ENCODE measurements at places on chromosomes 1 and 21.

GRCh38 chr1:40620150-40620549 lies 45.3 kb downstream of the RIMS3 start:
- no peak for DNase-seq

- DNase-seq, result peak; percentile 80
Measured at GRCh38 chr1:32142446-32143301, 34.8 kb downstream of the KPNA6 start.

DNA sequence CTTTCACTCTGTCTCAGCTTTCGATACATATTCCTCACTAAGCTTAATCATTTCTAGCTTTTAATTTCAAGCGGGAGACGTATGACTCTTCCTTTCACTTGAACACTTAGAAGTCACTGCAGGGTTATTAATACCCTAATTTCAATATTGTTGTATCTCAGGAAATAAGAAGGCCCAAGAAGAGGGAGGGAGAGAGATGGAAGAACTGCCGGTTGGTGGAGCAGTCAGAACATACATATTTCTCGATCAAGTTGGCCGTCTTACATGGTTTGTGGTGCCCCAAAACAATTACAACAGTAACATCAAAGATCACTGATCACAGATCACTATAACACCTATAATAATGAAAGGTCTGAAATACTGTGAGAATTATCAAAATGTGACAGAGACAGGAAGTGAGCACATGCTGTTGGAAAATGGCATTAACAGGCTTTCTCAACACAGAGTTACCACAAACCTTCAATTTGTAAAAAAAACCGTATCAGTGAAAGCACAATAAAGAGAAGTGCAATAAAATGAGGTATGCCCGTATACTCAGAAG lies 145.4 kb upstream of the HP1BP3 start:
- no peak for DNase-seq

DNA sequence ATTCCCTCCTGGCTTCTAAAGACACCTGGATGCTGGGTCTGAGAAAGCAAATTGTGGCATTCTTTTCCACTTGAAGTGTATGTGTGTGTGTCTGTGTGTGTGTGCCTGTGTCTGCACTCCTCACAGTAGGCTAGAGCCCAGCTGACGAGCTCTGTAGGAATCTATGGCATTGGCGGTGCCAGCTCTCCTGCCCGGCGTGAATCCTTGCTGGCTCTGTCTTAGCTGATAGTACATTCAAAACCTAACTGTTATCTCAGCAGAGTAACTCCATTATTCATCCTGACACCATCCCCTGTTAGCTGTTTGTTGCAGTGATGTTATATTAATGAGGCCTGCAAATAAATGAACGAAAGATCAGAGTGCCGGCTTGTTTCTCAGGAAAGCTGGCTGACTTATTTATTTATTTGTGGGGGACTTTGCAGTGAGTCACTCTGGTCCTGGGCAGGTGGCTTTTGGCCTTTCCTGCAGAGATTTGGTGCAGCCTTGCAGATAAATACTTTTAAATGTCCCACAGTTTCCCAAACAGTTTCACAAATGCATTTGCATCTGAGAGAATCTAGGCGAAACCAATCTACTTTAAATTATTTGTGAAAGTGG lies 160.6 kb upstream of the CD34 start:
- DNase-seq, result no peak

- no peak for DNase-seq
Measured at GRCh38 chr1:172882385-172882784, 168.4 kb downstream of the TNFSF18 start.

GRCh38 chr1:48309564-48310082 lies 87.1 kb downstream of the SLC5A9 start:
- no peak for DNase-seq

DNA sequence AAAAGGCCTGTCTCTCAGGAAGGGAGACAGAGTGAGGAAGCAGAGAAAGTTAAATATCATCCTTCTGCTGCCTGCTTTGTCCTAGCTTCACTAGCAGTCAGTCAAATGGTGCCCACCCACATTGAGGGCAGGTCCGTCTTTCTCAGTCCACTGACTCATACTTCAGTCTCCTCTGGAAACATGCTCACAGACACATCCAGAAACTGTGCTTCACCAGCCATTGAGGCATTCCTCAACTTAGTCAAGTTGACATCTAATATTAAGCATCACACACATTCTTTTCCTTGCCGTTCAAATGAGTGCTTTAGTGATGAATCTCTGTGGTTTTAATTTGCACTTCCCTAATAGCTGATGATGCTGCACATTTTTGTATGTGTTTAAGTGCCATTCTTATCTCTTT lies 777.8 kb upstream of the PRMT6 start:
- DNase-seq, result no peak

GRCh38 chr1:181603735-181604410 lies 120.6 kb downstream of the CACNA1E start:
- DNase-seq, result no peak

GRCh38 chr1:117068580-117068979 lies 8.5 kb downstream of the TTF2 start:
- DNase-seq, result no peak

- no peak for DNase-seq
Measured at GRCh38 chr1:11482198-11482597, 3.2 kb downstream of the DISP3 start.

GRCh38 chr1:218413179-218413578 lies 68.0 kb downstream of the TGFB2 start:
- no peak for DNase-seq

- no peak for DNase-seq
Measured at GRCh38 chr1:225300381-225300780, 127.5 kb downstream of the LBR start.
